Posterior cingulate gyrus (tissue), 11 donors: ENCODE measurements at places on chromosomes 6 and 20.
A peak's percentile ranks its signal among the peaks of the same experiment; 100 is the strongest.

GRCh38 chr6:26347699-26348098 lies 17.3 kb upstream of the BTN3A2 start:
- DNase-seq, result no peak

DNA sequence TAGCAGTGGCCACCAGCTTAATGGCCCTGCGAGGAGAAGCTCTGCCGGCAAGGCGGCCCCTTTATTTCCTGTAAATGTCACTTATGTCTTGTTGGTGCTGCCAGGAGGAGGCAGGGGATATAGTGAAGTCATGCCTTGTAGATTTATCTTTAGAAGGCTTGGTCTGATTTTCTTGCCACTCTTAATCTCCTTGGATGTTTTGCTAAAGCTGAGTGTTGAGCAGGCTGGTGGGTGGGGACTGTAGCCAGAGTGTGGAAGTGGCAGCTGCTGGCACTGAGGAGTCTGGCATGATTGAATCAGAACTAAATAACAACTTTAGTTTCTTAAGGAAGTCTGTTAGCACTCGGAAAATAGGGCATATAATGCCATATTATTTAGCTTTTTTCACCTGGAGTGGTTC lies 77.9 kb downstream of the PHF20 start:
- peak; percentile 75 for DNase-seq

DNA sequence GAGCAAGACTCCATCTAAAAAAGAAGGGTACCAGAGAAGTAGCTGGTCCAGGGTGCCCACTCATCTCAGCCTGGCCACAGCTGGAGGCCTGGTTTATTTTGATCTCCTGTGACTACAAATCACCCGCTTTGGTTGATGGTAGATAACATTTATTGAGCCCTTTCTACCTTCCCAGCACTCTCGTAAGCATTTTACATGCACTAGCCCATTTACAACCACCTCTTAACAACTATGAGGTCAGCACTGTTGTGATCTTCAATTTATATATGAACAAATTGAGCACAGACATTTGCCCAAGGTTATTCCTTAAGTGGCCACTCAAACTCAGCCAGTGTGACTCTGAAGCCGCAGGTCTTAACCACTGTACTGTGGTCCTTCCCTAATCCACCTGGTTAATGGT lies 104.7 kb downstream of the EPM2A start:
- no peak for DNase-seq

DNA sequence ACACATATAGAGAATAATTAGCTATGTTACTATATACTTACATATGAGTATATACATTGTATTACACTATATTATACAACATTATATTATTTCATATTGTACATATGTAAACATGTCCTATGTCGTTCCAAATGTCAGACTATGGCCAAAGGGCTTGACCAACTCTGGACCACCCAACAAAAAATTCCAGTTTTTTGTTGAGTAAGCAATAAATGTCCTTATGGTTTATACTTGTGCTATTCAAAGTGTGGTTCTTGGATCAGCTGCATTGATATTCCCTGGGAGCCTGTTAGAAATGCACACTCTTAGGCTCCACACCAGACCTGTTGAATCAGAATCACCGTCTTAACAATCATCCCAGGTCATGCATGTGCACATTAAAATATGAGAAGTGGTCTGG lies 225.4 kb upstream of the ZFP64 start:
- DNase-seq, result no peak

GRCh38 chr6:142384519-142385254 lies 82.9 kb downstream of the ADGRG6 start:
- DNase-seq, result no peak

- no peak for DNase-seq
Measured at GRCh38 chr20:55009066-55009465, 533.7 kb downstream of the DOK5 start.

DNA sequence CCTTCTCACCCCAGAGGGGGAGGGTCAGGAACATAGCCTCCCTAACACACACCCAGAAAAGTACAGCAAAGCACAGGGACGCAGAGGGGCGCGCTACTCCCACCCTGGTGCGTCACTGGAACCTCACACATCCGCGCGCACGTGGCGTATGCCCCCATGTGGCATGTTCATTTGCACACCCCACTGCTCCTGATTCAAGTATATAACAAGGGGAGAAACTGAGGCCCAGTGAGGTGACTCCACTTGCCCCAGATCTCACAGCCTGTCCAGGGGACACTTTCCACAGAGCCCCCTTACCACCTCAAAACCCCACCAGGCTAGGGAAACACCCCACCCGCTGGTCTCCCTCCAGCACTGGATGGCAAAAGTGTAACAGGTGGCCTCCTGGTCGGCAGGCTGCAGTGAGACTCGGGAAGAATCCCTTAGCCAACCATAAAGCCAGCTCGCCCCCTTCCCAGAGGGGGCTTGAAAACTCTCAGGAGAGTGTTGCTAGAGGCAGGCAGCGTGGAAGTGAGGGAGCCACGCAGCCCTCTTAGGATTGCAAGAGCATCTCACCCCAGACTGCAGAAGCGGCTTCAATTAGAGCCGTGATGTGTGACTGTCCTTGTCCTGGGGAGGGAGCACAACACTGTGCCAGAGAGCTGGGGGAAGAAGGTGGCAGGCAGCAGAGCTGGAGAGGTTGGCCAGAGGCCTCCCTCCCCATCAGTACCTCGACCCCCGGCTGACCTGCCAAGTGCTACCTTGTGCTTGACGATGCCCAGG lies at the start of gene GRM4:
GRM4 (minus strand) TSS at position 67 of the 762 bp plus-strand sequence. CDS start 12,591 bp downstream, outside the sequence.
- DNase-seq, result no peak

GRCh38 chr6:18183766-18184165 lies 28.5 kb downstream of the KDM1B start:
- DNase-seq, result no peak
